ENCODE measurements at places on chromosomes 13 and 19.

- DNase-seq: no peak
Measured at GRCh38 chr13:98648686-98649085, 71.8 kb upstream of the STK24 start.

GRCh38 chr13:37090912-37091311 is 14.6 kb downstream of the CSNK1A1L start:
- DNase-seq: no peak

DNA sequence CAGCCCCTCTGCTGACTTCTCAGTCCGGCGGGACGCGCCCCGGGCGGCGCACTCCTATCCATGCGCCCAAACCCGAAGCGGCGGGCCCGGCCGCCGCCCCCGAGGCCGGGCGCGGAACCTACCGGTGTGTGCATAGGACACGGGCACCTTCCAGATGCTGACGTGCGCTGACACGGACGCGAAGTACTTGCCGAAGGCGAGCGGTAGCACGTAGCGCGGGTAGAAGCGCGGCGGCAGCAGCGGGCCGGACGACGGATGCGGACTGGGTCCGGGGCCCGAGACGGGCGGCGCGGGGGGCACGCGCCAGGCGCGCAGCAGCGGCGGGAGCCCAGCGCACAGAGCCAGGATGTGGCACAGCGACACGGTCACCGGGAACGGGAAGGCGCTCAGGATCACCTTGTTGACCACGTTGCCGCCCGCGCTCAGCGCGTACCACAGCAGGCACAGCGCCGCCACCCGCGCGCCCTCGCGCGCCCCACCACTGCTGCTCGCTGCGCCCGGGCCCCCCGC is 338 bp downstream of the SLC35E1 start:
- DNase-seq: no peak

- DNase-seq: no peak
Measured at GRCh38 chr13:85666356-85666755, 132.9 kb downstream of the SLITRK6 start.

DNA sequence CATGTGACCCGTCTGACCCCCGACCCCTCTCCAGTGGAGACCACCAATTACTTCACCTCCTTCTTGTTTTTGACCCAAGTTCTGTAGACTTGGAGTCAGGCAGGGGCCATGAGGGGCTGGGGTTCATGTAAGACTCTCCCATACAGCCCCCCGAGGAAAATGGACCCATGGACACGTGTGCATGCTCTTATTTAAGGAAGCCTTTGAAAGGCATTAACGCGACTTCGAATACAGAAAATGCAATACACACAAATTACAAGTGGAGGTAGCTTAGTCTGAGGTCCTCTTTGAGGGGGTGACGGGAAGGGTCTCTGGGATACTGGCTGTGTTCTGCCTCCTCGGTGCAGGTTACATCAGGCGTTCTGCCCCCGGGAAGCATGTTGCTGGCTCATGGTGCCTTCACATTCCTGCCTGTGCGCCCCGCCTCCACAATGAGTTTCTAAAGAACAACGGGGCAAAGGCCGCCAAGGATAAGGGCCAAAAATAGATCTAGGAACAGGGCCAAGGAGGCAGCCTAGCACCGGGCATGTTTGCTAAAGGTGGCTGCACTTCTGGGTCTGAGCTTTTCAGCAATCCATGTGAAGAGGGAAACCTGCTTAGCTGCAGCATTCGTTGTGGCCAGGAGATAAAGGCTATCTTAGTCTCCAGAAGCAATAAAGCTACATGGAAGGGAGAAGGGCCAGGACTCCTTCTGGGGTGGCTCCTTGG is 54.5 kb downstream of the RAB20 start:
- DNase-seq: no peak

DNA sequence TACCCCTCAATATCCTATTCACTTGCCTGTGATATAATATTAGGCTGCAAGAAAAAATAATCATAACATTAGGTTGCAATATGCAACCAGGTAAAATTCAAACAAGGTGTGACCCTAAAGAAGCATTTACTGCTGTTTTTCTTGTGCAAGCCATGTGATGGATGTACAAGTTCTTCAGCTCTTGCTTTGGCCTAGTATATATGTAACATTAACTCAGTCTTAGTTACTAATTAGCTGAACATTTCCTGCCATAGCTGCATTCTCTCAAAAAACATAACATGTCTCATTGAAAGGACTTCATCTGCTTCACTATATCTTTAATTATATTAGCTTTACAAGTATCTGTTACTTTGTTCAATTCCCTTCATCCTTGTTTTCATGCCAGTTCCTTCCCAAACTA is 406.8 kb upstream of the HTR2A start:
- DNase-seq: no peak

- DNase-seq: no peak
Measured at GRCh38 chr13:45040622-45041021, 51.3 kb downstream of the GPALPP1 start.

GRCh38 chr13:100630555-100630954 is 42.0 kb upstream of the GGACT start:
- DNase-seq: no peak

DNA sequence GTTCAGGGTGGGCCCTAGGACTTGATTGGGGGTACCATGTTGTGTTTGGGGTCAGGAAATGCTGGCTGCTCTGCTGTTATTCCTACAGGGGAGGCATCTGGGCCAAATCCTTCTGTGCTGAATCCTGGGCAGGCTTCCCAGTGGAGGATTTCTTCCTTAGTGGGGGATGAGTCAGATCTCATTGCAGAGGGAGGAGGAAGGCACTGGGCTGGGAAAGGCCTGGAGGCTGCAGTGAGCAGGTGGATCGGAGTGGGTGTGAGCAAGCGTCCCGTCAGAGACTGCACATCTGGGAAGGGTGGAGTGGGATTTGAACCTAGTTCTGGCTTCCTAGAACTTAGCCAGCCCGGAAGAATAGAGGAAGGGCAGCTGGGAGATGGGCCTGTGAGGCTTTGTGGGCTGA is 11.5 kb downstream of the CCDC124 start:
- no peak for DNase-seq

- no peak for DNase-seq
Measured at GRCh38 chr13:52906122-52906903, 57.9 kb upstream of the PCDH8 start.

GRCh38 chr13:111390522-111391270 is 70.3 kb downstream of the TEX29 start:
- DNase-seq: no peak

- no peak for DNase-seq
Measured at GRCh38 chr19:5805462-5806132, 730 bp downstream of the NRTN start.

DNA sequence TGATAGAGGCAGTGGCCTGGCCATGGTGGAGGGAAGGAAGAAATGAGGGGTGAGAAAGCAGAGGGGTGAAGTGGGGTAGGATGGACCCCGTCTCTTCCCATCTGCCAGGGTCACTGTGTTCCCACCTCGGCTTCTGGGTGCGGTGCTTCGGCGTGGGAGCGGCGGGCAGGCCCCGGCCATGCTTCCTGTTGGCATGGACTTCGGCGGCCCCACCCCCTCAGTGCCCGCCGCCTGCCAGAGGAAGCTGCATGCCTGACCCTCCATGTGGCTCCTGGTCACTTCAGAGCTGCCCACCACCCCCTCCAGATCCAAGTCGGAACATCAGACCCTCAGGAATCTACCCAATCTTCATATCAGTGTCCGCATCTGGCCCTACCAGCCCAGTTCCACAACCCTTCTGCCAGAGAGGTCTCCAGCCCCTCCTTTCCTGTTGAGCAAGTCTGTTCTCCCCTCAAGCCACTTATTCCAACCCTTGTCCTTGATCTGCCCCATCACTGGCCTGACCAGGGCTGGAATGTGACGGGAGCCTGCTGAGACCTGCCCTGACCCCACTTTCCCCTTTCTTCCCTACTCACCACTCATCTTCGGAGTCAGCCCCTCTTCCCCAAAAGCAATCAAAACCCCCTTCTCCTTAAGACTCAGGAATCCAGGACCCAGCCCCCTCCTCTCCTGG is 1.5 kb downstream of the KCNN4 start:
- no peak for DNase-seq

- DNase-seq: no peak
Measured at GRCh38 chr13:53368948-53369347, 340.3 kb downstream of the OLFM4 start.

DNA sequence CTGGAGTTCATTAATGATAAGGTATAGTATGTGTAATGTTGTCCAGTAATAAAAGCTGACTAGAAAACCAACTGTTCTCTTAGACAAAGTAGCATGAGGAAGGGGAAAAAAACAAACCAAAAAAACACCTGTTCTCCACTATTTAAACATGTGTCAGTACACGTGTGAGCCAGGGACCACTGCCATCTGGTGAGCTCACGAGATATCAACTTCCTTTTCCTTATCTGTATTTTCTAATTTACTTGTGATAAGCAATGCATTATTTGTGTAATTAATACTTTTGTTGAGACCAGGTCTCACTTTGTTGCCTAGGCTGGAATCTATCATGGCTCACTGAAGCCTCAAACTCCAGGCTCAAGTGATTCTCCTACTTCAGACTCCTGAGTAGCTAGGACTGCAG is 4.3 kb upstream of the SIX5 start:
- DNase-seq: no peak

DNA sequence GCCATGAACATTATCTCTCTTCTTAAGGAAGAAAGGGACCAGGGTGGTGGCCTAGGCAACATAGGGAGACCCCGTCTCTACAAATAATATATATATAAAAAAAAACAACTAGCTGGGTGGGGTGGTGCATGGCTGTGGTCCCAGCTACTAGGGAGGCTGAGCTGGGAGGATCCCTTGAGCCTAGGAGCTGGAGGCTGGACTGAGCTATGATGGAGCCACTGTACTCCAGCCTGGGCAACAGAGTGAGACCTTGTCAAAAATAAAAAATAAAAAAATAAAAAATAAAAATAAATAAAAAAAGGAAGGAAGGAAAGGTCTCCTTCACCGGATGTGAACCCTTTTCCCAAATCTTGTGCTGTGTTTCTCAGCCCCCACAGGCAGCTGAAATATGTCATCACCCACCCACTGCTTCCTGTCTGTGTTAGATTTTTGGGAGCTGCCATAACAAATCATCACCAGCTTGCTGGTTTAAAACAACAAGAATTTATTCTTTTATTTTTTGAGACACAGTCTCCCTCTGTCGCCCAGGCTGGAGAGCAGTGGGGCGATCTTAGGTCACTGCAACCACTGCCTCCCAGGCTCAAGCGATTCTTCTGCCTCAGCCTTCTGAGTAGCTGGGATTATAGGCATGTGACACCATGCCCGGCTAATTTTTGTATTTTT is 9.5 kb upstream of the TSPAN16 start:
- DNase-seq: no peak

DNA sequence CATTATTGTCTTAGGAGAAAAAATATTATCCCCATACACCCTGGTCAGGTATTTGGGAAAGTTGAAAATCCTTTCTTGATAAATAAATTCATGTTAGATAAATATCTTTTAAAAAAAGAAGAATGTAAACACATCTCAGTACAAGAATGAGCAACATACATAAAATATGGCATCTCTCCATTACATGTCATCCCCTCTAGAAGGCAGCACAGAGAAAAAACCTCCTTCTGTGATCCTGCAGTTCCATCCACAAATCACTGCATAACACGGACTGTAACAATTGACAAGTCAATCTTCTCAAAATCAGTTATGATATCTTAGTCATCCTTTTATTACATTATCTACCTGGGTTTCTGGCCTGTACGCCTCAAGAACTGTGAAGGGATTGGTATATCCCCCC is 683.9 kb upstream of the KLHL1 start:
- DNase-seq: no peak

DNA sequence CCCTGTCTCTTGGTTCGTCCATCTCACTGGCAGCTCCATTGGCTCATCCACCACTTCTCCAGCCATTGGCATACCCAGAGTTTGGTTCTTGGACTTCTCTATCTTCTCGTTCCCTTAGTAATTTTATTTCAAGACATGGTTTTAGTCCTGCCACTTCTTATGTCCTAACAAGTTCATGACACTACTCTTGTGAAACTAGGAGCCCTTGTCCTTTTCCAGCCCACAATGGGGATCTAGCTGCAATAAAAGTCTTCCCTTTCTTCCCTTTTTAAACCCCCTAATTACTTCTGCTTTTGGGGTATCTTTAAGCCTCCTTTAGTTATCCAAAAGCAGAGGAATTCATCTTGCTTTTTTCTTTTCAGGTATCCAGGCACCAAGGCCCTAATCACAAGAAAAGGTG is 2.9 kb upstream of the RCBTB2 start:
- no peak for DNase-seq

DNA sequence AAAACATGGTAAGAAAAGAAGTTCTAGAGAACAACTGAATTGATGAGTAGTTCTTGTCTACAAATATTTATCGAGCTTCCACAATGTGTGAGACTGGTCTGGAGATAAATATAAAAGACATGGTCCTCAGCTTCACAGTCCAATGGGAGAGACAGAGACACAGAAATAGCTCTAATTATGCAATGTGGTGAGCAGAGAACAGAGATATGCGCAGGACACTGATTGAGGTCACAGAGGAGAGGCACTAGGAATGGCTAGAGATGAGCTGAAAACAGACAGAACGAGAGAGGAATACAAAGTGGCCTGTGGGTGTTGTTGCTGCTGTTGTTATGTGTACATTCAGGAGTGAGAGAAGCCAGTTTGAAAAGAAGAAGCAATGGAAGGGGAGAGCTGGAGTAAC is 53.2 kb downstream of the GPALPP1 start:
- no peak for DNase-seq

DNA sequence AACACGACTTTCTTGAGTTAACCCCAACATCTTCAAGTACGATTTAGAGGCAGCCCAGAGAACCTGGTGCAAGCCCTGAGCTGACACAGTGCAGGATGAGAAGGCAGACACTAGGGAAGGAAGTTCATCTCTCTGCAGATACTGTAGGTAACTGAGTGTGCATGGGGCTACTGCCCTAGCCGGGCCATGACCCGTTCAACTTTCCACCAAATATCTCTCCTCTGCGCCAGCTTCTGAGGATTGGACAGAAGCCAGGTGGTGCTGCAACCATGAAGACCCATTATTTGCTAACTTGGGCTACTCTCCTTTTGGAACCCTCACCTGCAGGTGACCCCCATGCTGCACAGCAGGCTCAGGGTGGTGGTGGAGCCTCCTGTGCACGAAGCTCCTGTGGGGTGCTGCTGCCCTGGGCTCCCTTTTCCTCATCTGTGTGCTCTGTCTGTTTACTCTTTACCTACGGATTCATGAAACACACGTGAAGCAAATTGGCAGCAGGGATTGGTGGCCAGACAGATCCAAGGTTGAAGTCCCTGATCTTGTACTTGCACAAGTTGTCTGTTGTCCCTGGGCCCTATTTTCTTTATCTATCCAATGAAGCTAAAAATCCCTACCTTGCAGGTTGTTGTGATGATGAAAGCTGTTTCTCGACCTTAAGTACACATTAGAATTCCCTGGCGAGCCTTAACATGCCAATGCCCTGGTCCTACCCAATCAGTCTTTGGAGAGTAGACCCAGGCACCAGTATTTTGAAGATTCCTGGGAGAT is 227.8 kb downstream of the LACC1 start:
- no peak for DNase-seq

- no peak for DNase-seq
Measured at GRCh38 chr19:55460670-55461258, 678 bp downstream of the ISOC2 start.

- DNase-seq: no peak
Measured at GRCh38 chr19:38120471-38121025, 103.5 kb downstream of the DPF1 start.

DNA sequence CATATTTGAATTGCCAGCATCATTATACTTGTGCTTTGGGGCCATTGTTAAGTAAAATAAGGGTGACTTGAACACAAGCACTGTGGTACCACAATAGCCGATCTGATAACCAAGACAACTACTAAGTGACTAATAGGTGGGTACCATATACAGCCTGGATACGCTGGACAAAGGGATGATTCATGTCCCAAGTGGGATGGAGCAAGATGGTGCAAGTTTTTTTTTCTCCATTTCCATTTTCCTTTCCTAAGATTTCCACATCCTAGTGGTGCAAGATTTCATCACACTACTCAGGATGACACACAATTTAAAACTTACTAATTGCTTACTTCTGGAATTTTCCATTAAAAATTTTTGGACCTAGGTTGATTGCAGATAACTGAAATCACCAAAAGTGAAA is 15.1 kb downstream of the BRCA2 start:
- DNase-seq: no peak

All from activated CD8-positive, alpha-beta memory T cell treated with anti-CD3 and anti-CD28 coated beads for 48 hours (primary cell).